ENCODE measurements at places on chromosomes 4 and X. TPM values are rescaled to one million over a fixed set of nuclear protein-coding genes. Genes with fewer than 3 reads are reported as not detected.

The RNF150 gene
- polyA plus RNA-seq = 29.0 TPM

The NR0B1 gene
- polyA plus RNA-seq = 0.41 TPM

The MAGEA1 gene
- polyA plus RNA-seq = not detected

The RTL9 gene
- polyA plus RNA-seq = 0.32 TPM

The DCX gene
- polyA plus RNA-seq = 2.0 TPM
